ENCODE measurements at places on chromosomes 3 and 15.

DNA sequence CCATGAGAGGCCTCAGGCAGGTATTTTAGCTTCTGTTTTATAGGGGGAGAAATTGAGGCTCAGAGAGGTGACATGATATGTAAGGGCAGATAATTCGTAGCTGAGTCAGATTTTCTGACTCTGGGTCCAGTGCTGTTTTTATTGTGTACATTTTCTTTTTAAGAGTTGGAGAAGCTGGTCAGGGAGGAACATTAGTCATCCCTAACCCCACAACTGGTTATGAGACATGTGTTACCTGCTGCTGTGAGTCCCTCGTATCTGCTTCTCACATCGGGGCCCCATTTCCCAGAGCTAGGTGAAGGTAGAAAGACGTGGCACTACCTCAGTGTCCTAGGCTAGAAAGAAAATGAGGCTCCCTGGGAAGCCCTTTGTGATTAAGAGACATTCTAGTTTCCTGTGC lies 28.6 kb downstream of the GALNT15 start:
- DNase-seq, result no peak

DNA sequence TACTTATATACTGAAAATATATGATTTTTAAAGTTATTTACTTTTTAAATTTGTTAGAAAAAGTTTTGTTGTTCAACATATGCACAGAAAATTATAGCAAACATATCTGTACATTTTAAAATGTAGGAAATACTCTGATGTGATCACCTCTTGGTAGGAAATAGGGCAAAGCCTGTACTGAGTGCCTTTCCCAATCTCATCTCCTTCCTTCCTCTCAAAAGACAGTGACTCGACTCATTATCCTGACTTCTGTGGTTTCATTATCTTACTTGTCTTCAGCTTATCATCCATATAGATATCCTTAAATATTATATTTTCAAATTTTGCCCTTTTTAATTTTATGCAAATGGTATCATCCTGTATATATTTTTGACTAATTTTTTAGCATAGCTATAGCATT lies 18.4 kb upstream of the ALCAM start:
- DNase-seq, result no peak

GRCh38 chr3:195030791-195031321 lies 240.1 kb downstream of the XXYLT1 start:
- no peak for DNase-seq

DNA sequence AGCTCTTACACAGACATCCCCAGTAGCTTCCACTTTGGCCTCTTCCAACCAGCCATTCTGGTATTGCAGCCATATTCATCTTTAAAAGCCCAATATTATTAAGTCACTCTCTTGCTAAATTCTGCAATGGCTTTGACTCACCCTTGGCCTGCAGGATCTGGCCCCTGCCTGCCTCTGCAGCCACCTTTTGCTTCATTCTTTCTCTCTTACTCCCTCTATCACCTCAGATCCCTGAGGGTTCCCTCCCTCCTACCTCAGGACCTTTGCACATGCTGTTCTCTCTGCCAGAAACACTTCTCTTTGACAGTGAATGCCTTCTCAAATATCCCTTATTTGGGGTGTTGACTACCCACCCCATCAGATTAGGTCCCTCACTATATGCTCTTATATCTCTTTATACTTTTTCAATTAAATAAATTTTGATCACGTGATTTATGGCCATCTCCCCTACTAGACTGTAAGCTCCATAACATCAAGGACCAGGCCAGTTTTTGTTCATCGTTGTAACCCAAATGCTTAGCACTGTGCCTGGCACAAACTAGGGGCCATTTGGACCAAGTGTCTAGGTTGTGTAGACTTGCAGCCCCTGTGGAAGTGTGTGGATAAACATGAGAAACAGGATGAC lies 32.3 kb upstream of the UBE2Q2 start:
- no peak for DNase-seq

DNA sequence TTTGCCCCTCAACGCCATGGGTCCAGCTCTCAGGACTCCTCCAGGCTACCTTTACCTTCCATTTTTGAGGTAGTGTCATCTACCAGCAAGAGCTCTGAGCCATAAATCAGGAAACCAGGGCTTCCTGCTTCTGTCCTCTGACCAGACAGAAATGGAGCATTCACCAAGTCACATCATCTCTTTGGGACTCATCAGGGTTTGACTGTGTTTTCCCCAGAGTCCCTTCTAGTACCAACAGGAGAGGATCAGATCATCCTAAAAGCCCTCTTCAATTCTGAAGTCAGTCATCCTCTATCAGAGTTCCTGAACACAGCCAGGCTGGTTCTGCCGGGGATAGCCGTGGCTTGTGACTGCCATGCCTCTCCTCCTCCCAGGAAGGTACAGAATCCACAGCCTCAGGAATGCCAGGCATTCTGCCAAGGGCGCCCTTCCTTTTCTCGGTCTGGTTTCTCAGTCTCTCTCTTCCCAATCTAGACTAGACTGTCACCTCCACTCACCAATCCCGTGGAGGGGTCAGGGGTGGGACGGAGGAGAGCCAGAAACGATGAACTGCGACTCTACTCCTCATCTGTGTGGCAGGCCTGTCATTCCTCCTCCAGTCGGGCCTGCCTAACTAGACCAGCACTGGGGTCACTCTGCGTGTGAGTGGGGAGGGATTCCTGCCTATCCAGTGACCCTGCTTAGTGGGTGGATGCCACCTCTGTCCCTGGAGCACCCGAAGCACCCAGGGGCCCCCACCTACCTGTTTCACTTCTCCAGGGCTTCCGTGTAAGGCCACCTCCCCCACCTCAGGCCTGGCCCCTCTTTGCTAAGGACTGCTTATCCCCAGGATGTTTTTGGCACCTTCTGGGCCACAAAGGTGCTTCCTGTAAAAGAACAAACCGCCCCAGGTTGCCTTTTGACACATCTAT lies 30.9 kb downstream of the CCNL1 start:
- no peak for DNase-seq

- DNase-seq, result no peak
Observed at GRCh38 chr15:83205725-83206324, 1.8 kb downstream of the HDGFL3 start.

DNA sequence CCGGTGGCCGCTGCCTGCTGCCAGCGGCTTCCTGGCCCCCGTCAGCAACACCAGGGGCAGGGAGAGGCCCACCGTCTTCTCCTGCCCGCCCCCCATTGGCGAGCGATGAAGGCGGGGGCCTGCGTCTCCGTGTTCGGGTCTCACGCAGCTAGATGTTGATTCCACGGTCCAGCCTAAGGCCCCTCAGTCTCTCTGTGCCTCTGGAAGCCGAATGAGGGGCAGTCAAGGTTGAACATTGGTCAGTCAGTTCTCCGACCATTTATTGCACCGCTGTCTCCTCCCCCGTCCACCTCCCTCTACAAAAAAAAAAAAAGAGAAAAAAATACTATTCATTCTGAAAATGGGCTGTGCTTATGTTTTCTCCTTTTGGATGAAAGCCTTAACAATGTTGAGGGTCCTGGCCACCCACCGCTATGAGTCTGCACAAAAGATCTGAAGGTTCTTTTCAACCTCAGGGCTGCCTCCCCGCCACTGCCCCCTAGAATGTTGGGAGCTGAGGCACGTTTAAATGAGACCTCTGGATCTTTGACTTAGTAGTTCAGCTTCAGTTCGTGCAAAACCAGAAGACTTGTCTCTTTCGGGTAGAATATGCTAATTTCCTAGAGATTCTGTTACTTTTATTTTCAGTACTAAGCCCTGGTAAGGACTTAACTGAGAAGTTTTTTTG lies 736 bp downstream of the IREB2 start:
- no peak for DNase-seq

GRCh38 chr3:56282341-56282740 lies 185.9 kb downstream of the ERC2 start:
- DNase-seq, result no peak

DNA sequence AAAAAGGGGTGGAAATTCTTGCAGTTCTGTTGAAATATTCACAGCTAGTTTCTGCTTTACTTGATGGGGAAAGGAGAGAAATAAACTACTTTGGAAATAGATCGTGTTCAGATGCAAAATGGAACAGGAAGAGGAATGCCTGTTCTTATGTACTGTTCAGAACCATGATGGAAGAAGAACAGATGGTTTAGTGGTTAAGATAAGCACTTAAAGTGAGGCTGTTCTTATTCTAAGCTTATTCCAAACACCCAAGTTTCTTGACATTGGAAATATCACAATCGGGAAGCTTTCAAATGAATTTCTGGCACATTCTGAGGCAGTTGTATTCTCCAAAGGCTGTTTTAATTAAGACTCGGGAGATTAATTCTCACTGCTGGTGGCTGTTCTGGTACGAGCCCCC lies 228.5 kb downstream of the LSAMP start:
- no peak for DNase-seq

DNA sequence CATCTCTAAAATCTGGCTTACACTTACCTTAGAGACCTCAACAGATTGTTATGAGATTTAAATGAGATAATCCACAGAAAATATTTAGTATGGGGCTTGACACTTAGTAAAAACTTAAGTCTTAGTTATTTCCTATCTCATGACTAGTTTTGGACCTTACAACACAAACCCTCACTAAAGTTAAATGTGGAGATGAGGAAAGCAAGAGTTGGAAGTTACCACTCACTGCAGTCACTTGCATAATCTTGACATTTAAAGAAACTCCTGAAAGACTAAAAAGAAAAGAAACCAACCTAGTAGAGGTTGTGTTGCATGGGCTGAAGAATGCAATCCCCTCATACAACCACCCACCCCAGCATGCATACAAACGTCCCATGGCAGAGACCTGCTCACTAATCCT lies 40.1 kb downstream of the ITGB5 start:
- no peak for DNase-seq

DNA sequence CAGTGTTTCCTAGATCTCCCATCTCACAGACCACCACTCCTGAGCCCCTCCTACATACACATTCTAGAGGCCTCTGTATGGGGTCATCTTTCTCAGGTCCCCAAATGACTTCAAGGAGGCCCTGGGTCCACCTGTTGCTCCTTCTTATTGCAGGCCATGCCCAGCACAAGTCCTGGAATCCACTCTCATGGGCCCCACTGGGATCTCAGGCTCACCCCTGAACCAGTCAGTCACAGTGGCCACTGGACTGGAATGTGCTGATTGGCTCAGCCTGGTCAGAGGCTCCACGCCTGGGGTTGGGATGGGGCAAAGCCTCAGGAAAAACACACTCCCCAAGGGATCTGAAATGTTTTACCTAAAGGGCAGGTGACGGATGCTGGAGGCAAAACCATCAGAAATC lies 55.7 kb downstream of the SPSB4 start:
- DNase-seq, result no peak

- no peak for DNase-seq
Observed at GRCh38 chr15:64191971-64192830, 29.4 kb upstream of the PPIB start.

GRCh38 chr15:73753250-73754130 lies at the start of gene INSYN1:
TSS of gene INSYN1 (minus strand) at chr15:73753351. CDS start at chr15:73751130, 2,221 bp downstream.
- no peak for DNase-seq

DNA sequence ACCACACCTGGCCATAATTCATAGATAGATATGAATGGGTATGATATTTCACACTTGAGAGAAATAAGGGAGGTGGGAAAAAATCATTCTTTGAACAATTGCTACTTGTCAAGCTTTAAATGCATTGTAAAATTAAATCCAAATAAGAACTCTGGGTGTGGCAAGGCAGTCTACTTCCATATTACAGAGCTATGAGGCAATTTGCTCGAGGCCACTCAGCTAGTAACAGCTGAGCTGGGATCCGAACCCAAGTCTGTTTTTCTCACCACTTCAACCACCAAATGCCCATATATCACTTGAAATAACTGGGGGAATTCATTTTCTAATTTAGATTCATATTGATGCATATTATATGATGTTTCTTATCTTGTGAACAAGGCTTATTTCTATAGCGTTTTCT lies 482.2 kb upstream of the ADAMTS9 start:
- DNase-seq, result no peak

GRCh38 chr3:24503616-24504113 lies 9.0 kb upstream of the THRB start:
- no peak for DNase-seq

- DNase-seq, result no peak
Observed at GRCh38 chr3:121515313-121515712, 30.5 kb downstream of the POLQ start.

DNA sequence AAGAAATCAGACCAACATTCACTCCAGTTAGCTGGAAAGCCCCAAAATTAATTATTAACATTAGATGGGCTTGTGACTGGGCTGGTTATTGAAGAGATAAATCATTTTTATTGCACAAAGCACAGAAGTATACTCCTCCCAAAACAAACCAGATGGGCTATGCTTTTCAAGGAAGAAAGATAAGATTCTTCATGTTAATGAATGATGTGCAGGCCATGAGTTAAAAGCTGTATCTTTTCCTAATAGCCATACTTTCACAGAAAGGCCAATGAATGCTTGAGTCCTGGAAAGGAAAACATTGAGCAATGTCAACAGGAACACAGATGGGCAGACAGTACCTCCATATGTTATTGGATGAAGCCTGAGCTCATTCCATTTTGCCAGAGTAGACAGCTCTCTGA lies 55.4 kb downstream of the OCA2 start:
- DNase-seq, result no peak

DNA sequence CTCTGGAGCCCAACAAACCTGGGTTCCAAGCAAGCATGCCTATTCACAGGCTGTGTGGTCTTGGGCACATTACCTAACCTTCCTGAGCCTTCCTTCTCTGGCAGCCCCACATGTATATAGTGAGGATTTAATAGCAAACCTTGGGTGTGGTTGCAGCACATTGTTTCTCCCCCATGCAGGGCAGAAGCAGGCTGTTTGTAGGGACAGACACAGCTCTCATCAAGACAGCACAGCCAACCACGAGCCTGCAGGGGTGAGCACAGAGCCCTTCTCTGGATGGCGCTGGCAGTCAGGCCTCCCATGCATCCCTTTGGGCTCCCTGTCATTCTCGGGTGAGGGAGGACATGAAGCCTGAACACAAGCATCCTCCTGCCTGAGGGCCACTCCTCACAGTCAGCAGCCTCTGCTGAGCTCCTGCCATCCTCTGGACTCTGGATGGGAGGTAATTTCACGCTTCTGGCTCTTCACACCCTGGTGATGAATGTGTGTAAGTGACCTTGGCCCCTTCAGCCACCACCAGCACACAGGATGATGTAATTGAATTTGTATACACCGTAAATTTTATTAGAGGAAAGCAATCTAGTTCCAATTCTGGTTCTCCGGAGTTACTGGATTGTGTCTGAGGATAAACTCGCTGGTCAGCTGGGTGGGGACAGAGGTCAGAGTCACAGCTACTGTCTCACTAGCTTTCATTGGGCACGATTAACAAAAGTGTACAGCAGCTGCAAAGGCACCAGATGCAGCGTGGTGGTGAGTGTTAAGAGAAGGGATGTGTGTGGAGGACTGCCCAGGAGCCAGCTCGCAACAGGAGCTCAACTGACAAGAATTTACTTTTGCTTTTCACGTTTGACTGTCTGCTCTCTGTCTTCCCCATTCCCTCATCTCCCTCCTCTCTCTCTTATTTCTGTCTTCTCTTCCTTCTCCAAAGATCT lies 118.1 kb downstream of the CLSTN2 start:
- DNase-seq, result no peak

Data from stimulated activated CD8-positive, alpha-beta memory T cell treated with anti-CD3 and anti-CD28 coated beads, Interleukin-7, amount 100 ng/mL, for 4 hours (primary cell).